ENCODE measurements at places on chromosomes 2 and 18.

DNA sequence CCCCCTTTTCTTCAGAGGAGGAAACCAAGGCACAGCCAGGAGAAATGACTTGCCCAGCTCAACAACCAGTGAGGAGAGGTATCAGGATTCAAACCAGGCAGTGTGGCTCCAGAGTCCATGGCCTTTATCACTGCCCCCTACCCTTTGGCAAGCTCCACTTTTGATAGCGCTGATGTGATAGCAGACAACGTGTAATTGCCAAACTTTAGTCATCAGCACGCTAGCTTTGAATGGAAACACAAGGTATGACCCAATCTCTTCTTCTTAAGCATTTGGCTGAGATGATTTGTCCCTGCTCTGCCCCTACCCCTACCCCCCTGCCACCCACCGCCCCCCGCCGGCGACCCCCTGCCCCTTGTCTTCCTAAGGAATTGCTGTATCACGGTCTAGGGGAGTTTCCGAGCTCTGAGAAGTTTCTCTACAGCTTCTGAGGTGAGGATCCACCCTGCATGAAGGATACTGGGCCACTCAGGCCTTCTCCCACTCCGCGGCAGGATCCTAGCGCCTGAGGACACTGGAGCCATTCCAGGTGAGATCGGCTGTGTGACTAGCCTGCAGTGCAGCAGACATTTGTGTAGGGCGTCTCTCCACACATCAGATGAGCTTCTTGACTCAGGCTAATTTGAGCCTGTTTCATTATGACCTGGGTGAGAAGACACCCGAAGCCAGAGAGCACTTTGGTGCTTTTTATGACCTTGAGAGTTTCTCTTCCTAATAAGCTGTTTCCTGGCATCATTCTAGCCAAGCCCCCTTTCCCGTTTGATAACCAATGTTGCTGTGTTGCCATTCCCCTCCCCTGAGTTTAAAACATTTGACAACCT lies 75.1 kb upstream of the MAP4K4 start:
- no peak for DNase-seq

DNA sequence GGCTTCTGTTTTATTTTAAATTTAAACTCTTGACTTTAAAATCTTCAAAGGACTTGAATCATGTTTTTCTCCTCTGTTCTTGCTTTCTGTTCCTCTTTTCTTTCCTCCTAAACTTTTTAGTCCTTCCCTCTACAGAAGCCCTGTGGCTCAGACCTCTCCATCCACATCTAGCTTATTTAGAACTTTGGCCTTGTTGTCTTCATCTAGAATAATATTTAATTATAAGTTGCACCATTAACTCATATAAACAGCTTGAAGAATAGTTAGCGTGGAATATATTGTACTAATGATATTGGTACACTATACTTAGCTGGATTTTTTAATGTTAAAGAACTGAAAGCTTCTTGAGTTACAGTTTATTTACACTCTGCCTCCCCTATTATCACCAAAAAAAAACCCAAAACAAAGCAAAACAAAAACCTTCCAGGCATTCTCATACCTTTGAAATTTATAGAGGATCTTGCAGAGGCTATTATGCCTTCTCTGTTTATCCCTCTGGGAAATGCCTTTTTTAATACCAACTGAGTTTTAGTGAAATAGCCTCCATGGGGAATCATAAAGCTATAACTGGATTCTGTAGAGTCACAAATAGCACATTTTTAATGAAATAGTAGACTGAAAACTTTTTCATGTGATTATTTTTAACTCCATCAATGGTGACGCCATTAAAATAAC lies 9.2 kb upstream of the CCDC141 start:
- DNase-seq = no peak

GRCh38 chr2:36737131-36737750 lies 40.7 kb downstream of the VIT start:
- DNase-seq = no peak

GRCh38 chr18:50992351-50992762 lies 24.5 kb downstream of the ELAC1 start:
- no peak for DNase-seq

GRCh38 chr2:172204762-172205161 lies 102.1 kb upstream of the DLX2 start:
- DNase-seq = no peak

DNA sequence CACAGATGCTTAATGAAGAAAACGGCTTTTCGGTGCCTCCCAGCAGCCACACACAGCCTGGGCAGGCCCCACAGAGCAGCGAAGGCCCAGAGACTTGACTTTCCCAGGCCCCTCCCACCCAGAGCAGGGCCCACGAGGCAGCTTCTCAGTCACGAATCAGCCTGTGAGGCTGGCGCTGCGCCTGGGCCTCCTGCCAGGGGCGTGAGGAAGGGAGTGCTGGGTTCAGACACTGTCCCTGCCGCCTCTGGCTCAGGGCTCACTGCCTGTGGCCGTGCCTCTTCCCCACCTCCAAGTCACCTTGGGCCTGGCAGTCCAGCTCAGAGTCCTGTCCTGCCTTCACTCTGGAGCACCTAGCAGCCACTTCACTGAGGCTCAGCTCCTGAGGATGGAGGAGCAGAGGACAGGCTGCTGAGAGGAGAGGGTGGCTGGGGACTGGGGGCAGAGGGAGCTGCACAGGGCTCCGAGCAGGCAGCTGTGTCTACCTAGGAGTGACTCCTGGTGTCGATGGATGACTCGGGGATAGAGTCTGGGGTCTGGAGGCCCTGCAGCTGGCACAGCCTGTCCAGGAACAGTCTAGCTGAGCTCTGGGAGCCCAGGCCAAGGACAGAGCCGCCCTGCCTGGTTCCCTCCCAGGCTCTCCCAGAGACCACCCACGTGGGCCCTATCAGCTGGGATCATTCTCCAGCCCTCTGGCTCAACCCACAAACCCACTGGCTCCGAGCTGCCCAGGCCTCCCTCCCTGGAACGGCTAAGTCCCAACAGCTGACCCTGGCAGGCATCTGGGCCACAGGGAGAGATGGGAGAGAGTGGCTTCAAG lies 36.4 kb upstream of the FOSL2 start:
- peak; percentile 37 for DNase-seq

DNA sequence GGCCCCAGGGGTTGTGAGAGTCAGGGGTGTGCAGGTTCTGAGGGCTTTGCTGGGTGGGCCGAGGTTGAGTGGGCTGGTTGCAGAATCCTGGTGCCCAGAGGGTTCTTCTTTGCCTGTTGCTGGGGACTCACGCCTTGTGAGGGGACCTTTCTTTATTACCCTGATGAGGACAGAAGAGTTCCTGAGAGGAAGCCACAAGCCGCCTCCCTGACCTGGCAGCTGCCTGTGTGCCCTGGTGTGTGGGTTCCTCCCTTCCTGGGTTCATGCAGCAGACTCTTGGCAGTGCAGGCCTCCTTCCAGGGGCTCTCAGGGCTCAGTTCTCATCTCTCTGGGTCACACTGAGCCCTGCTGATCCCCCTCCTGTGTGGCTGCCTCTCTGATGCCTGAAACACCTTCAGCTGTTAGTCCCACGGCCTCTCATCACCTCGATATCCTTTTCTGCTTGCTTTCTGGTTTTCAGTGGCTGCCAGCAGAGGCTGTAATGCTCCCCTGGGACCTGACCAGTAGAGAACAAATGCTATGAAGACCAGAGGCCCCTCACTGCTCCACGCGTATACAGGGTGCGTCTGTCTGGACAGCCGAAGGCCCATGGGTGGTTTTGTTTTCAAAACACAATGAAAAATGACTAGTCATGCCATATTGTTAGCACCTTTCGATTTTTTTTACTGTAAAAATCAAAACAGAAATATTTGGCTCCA lies 191.3 kb downstream of the AGAP1 start:
- DNase-seq = no peak

DNA sequence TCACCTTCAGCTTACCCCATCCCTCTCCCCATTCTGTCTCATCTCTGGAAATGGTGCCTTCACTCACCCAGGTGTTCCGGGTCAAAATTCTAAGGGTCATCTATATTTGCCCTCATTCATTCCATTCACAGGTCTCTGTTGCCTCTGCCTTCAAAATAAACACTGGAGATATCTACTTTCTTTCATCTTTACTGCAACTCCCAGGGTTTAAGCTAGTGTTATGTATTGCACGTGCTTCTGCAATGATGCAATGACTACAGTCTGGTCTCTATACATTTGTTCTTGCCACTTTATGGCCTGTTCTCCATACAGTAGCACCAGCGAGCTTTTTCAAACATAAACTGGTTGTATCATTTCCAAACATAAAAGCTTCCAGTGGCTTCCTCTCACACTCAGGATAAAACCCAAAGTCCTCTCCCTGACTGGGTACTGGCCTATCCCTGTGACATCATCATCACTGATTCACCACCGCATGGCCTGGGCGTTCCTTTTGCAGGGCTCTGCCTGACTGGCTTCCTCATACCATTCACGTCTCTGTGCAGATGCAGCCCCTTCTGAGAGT lies 14.3 kb downstream of the DSG2 start:
- DNase-seq = no peak

DNA sequence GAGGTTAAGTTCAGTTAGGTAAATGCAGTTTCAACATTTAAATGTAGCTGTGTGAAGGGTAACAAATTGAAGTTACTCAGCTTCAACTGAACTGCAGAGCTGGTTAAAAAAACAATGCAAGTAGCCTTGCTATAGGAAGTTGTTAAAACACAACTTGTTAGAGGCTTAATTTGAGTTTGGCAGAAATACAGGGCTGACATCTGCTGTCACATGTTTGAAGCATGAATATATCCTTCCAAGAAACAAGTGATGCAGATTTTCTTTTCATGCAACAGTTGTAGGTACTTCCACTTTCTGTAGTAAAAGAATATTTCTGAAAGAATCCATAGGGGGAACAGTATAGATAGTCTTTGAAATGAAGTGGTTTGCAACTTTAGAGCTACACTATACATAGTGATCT lies 208.7 kb upstream of the RASGRP3 start:
- no peak for DNase-seq

DNA sequence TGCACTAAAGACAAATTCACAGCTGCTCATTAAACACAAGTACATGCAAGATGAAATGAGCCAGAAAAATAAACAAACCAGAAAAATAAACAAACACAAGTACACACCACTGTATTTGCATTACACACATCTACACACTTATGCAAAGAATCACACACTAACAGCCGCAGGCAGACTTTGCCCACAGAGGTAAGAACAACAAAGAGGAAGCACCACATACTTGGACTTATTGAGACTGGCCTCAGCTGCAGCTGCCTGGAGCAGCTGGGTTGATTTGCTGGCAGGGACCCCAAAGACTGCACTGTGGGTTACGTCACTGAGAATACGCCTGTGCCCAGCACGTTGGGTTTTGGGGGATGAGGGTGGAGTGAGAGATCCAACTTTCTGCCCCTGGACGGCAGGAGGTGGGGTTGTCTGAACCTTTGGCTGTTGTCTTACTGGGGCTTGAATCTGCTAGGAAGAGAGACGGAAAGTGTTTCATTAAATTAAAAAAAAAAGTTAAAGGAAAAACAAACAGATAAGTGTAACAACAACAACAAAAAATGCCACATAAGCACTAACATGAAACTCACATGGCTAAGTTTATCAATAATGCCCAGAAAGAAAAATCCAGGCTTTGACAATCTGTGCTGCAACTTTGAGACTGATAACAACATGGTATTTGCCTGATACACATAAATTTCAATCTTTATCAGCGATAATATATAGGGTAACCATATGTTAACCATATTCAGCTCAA lies 71.9 kb upstream of the NFU1 start:
- no peak for DNase-seq

DNA sequence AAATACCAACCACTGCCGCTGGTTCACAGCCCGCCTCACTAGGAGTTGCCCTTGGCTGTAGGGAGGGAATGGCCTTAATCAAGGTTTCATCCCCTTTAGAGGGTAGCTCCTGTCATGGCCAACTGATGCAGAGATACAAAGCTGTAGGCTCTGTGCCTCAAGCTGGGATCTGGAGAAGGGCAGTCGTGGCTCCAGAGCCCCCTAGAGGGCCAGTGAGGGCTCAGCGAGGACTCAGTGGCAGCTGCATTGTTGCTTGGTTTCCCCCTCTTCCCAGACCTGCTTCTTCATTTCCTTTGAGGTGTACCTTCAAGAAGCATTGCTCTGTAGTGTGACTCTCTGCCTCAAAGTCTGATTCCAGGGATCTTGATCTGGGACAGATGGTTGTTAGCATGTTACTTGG lies 302.1 kb downstream of the LPIN1 start:
- DNase-seq = no peak

GRCh38 chr2:23533338-23533695 lies 148.3 kb downstream of the KLHL29 start:
- DNase-seq = no peak

DNA sequence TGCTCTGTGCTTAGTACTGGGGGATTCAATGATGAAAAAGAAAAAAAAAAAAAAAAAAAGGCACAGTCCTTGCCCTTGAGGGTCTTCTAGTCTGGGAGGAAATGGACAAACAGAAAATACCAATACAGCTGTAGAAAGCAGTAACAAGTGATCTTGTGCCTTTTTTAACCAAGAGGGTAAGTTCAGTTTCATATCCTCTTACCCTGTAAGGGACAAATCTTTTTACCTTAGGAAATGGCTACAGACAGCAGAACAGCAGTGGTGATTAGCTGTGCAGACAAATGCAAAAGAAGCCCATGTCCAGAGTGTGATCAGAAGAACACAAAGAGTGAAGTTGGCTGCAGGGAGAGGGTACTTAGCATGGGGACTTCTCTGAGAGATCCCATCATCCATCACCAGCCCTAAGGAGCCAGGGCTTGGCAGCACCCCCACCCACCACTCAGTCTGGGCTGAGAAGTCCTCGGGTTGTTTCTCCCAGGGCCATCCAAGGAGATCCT lies 102.9 kb downstream of the ALPK2 start:
- no peak for DNase-seq

GRCh38 chr2:208872591-208872990 lies 466.0 kb downstream of the PTH2R start:
- no peak for DNase-seq

GRCh38 chr2:73112026-73112912 lies 479 bp downstream of the RAB11FIP5 start:
- DNase-seq = no peak

- no peak for DNase-seq
Observed at GRCh38 chr18:7918701-7919100, 351.6 kb downstream of the PTPRM start.

GRCh38 chr18:55014095-55014494 lies 54.8 kb upstream of the CCDC68 start:
- DNase-seq = no peak

DNA sequence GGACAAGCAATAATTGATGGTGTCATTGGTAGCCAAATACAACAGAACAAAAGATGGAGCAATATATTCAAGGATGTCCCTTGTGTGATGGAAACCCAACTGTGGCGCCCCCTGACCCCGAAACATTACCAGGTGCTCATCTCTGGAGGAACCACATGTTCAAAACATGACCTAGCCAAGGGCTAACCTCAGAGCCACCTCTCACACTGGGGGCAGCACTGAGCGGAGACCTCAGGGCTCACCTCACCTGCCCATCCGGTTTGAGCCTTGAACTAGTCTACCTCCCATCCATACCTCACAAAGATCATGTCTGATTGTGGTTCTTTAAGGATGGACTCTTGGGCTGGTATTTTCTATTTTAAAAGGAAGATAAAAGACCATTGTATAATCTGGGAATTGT lies 314.4 kb upstream of the CDH7 start:
- DNase-seq = no peak

GRCh38 chr2:28352610-28353195 lies 40.0 kb upstream of the FOSL2 start:
- DNase-seq = no peak

- DNase-seq = no peak
Observed at GRCh38 chr2:53813151-53813550, 26.3 kb downstream of the ERLEC1 start.

GRCh38 chr2:231069379-231070054 lies 12.8 kb downstream of the PSMD1 start:
- no peak for DNase-seq

GRCh38 chr2:104755026-104755878 lies 98.7 kb upstream of the POU3F3 start:
- DNase-seq = no peak
